Pancreas (tissue), 10 donors: ENCODE measurements at places on chromosomes 13 and 19. TPM values are rescaled to one million over a fixed set of nuclear protein-coding genes. Genes with fewer than 3 reads are reported as not detected.

- no peak for DNase-seq
Measured at GRCh38 chr19:8655340-8655709, 24.9 kb downstream of the NFILZ start.

The CASP14 gene
- total RNA-seq = not detected

The ONECUT3 gene
- not detected for total RNA-seq

The PAN3 gene
- total RNA-seq = 16.2 TPM

DNA sequence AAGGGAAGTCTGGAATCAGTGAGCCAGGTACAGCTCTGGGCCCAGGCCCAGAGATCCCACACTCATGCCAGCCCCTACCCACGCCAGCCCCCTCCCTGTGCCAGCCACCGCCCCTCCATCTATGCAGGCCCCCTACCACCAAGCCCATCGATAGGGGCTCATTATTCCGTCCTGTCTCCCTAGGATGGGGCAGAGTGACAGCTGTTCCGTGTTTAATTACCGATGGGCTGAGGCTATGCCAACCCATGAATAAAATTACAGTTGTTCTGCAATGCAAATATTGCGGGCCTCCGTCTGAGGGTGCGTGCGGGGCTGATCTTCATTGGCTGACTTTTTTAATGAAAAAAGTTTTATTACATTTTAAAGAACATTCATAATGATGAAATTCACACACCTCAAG, 35.6 kb upstream of the PEPD start:
- DNase-seq = no peak

The LRRC25 gene
- 6.1 TPM for total RNA-seq

DNA sequence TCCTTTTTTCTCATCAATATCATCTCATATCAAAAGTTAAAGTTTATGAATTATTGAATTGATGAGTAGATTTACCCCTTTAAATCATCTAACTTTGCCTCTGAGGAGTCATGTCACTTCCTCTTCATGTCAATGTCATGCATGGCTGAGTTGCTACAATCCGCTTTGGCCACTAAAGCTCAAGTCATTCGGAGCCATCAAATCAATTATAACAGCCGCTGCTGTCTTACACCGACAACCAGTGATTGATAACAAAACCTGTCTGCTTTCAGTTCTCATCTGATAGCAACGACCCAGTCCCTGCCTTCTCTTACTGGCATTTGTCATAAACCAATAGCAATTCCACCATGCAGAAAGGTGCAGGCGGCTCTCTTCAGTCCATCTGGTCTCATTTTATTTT, 429.3 kb downstream of the DIAPH3 start:
- DNase-seq = no peak

GRCh38 chr13:66879988-66880387, 350.1 kb downstream of the PCDH9 start:
- DNase-seq = no peak

DNA sequence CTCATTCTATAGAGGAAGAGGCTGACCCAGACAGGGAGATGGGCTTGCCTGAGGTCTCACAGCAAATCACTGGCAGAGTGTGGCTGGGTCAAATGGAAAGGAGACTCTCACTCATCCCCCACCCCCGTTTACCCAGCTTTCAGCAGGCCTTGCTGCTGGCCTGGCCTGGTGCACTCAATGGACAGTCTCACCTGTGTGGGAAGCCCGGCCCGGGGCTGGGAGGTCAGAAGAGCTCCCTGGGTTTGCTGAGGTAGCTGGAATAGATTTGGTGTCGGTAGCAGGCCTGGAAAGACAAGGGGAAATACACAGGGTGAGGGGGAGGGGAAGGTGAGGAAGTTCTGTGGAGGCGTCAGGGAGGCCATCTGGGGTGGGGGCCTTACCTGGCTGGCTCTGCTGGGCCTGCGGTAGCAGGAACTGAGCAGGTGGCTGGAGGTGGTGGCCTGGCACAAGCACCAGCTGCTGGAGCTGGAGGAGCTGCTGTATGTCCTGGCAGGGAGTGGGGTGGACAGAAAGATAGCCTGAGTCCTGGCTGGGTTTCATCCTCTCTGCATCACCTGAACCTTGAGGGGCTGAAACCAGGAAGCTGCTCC, 23.5 kb downstream of the ZNF574 start:
- DNase-seq = peak; percentile 68

The PSG2 gene
- not detected for total RNA-seq

GRCh38 chr13:22703601-22704209, 477.1 kb upstream of the SGCG start:
- no peak for DNase-seq

DNA sequence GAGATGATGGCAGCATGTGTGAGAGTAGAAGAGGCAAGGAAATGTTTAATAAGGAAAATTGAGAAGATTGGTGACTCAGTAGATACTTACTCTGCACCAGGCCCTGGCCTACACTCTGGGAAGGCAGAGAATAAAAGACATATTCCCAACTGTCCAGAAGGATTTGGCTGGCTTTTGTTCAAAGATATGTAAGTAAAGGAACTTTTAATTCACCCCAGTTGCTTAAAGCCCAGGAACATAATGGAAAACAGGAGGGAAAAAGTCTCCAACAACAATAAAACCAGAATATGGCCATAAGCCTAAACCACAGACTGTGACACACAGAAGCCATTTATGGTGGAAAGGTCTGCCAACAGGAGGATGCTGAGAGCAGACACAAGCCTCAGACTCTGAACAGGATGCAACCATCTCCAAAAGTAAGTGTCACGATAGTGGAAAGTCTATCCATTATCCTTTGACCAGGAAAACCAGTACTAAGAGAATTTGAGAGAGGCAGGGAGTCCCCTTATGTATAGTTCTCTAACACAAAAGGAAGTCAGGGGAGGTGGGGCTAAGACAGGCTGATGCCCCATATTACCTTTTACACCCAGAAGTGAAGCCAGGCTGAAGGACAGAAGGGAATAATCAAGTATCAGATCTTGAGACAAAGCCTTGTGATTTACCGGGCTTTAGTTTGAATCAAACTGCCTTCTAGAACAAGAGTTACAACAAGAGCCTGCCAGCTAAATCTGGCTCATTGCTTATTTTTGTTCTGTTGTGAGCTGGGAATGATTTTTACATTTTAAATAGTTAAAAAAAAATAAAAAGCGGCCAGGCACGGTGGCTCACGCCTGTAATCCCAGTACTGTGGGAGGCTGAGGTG, 169.5 kb upstream of the STARD13 start:
- no peak for DNase-seq

GRCh38 chr13:107713314-107713713, 502.0 kb downstream of the LIG4 start:
- DNase-seq = no peak

DNA sequence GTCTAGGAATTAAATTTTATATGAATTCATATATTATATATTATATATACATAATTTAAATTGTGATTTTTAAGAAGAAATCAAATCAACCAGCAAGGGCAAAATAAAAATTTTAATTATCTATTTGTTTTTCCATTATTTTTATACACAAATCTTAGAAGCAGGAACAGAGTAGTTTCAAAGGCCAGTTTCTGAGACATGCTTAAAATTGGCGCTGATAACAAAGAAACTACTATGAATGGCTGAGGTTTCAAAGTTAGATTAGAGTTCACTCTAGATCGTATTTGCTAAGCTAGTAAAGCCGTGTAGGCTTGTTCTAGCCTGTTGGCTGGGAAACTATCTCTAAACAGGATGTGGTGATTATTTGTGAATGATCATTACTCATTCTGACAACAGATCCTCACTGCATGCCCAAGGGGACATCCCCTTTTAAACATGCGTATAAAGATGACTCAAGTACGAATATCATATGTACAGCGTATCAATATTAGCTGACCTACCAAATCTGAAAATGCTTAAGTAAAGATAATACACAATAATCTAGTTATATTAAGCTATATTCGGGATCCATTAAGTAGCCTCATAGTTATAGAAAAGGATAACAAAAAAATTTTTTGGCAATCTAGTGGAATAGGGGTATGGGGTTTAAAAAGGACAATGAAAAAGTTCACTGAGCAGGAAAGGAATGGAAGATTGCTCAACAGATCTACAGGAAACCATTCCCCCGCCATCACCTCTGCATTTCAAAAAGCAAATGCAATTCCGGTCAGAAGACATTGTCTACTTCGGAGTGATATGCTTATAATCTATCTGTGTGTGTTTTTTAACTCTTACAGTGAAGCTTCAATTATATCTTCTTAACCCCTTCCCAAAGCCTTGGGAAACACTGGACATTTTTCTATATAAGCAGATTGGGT, 150.1 kb downstream of the SHISA2 start:
- DNase-seq = no peak

DNA sequence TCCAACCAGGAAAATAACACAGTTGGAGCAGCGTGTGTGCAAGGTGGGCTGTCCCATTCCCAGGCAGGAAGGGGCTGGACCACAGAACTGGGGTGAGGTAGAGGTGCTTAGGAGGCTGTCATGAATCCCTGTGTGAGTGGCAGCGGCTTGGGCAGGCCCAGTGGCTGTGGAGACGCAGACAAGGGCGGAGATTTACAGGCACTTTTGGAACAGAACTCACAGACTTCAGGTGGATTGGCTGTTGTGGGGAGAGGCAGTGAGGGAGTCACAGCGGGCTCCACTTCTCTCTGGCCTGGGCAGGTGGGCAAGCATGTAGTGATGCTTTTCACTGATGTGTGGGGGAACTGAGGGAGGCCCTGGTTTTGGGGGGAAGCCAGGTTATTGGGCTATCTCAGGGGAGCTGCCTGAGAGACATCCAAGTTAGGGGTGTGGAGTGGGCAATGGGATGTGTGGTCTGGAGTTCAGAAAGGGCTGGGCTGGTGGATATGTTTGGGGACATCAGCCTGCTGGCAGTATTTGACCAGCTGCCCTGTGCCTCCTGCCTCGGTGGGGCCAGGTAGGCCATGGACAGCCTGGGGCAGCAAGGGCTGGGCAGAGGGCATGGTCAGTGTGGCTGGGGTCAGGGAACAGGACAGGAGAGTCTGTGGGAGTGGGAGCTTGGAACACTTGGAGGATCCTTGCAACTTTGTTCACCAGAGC, 27.0 kb upstream of the ZNF492 start:
- DNase-seq = no peak

DNA sequence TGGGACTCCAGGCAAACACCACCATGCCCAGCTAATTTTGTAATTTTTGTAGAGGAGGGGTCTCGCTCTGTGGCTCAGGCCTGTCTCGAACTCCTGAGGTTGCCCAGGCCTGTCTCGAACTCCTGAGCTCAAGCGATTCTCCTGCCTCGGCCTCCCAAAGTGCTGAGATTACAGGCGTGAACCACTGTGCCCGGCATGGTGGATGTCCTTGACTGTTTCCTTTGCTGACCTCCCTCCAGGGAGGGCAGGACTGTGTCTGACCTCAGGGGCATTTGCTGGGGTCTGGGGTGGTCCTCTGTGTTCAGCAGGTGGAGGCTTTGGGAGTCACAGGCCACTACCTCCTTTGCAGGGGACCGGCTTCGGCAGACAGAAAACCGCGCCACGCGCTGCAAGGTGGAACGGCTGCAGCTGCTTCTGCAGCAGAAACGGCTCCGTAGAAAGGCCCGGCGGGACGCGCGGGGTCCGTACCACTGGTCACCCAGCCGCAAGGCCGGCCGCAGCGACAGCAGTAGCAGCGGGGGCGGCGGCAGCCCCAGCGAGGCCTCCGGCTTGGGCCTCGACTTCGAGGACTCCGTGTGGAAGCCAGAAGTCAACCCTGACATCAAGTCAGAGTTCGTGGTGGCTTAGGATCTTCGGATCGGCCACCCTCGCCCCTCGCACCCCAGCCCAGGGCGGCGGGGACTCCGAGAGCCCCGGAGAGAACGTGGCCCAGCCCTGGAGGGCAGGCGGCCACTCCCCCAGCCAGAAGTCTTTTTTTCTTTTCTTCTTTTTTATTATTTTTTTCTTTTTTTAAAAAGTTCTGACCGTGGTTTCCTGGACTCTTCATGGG, 8.5 kb downstream of the MIDN start:
- DNase-seq = no peak

DNA sequence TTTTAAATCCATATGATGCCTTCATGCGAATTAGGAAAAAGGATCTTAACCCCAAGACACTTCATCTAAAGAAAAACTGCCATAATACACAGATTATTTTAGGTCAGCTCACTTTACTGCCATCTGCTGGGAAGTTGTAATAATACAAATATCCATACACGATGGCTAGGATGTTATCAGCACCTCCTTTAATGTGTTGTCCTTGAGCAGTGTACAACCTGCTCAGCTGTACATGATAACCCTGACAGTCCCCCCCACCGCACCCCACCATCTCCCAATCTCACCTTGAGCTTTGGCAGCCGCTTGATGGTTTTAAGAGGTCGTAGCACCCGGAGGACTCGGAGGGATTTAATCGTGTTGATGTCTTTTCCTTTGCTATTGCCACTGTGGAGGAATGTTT, 112.2 kb downstream of the IER2 start:
- peak; percentile 17 for DNase-seq
